ENCODE measurements at places on chromosomes 3 and 15.

- DNase-seq = no peak
Measured at GRCh38 chr3:101325393-101326134, 5.2 kb upstream of the IMPG2 start.

GRCh38 chr15:36458411-36458810 is 121.0 kb upstream of the CDIN1 start:
- no peak for DNase-seq

DNA sequence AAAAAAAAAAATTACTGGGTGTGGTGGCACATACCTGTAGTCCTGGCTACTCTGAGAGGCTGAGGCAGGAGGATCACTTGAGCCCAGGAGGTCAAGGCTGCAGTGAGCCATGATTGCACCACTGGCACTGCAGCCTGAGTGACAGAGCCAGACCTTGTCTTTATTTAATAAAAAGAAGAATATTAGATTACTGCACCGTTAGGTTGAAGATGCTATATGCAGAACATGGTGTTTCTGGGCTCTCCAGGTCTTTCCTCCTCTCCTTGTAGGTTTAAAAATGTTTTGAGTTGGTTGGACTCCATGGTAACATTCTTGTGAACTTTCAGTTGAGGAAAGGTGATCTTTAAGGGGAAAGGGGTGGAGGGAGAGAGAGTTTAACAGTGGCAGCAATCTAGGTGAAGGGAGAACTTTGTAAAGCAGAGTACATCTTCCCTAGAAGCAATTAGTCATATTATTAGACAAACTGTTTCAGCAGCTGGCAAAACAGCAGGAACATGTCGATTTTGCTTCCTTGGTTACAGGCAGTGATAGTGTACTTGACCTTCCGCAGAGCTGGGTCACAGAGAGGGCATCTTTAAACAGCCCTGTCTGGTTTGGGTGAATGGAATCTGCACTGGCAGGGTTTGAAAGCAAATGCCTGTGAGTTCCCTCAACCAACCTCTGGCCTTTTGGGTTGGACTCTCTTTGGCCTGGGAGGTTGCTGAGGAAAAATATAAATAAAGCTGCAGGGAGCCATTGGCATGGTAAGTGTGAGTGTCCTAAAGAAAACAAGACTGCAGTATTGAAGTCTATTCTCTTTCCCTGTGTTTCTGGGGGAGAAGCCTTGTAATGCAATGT is 42.8 kb downstream of the NR2C2 start:
- DNase-seq = no peak

GRCh38 chr15:78033864-78034263 is 43.6 kb downstream of the TBC1D2B start:
- DNase-seq = peak; percentile 60

DNA sequence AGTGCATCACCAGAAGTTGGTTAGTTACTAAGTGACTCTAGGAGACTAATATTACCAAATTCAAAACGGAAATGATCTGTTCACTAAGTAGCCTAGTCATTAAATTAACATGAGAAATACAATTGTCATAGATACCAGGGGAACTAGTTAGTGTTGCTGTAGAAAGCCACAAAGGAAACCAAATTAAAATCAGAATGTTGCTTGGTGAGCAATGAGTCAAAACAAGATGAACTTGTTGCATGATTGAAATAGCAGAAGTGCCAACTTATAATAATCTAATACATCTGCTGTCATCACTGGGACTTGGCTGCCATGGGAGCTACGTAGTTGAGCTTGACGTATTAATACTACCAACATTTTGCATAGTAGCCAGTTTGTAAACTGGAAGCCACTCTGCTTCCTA is 458.1 kb downstream of the DIPK2A start:
- DNase-seq = no peak

GRCh38 chr3:190855151-190855550 is 7.3 kb downstream of the GMNC start:
- no peak for DNase-seq

Measured in CD4-positive, alpha-beta T cell treated with Interleukin-4 for 1 hour (primary cell).